ENCODE measurements at places on chromosomes 1 and 21. TPM values are rescaled to one million over a fixed set of nuclear protein-coding genes. Genes with fewer than 3 reads are reported as not detected.

Gene ETNK2
- 1.4 TPM for polyA plus RNA-seq

Gene NBPF6
- 0.09 TPM for polyA plus RNA-seq

Gene C1orf21
- polyA plus RNA-seq, result 36.5 TPM

Gene SELENON
- polyA plus RNA-seq, result 5.1 TPM

Gene SIM2
- polyA plus RNA-seq, result not detected

Gene MIB2
- polyA plus RNA-seq, result 178 TPM

Gene BATF3
- 3.6 TPM for polyA plus RNA-seq

Gene RHD
- polyA plus RNA-seq, result not detected

Gene CADM3
- polyA plus RNA-seq, result 0.65 TPM

Gene ATP1A4
- polyA plus RNA-seq, result 0.12 TPM

Gene CNIH3
- polyA plus RNA-seq, result 0.70 TPM

Gene TAS1R1
- polyA plus RNA-seq, result 0.27 TPM

Gene CFHR1
- not detected for polyA plus RNA-seq

Gene TEDDM1
- not detected for polyA plus RNA-seq

Gene TCHHL1
- polyA plus RNA-seq, result not detected

Gene LCE1E
- not detected for polyA plus RNA-seq

Gene SFN
- 137 TPM for polyA plus RNA-seq

Gene FAM151A
- 22.0 TPM for polyA plus RNA-seq

Gene IQGAP3
- polyA plus RNA-seq, result 0.89 TPM

Gene TMEM82
- 27.0 TPM for polyA plus RNA-seq

Gene SAMD11
- 4.9 TPM for polyA plus RNA-seq

Gene CLCA4
- not detected for polyA plus RNA-seq

Gene GPR161
- polyA plus RNA-seq, result 4.1 TPM

Gene CDC42
- polyA plus RNA-seq, result 175 TPM

Gene RIPPLY3
- 0.07 TPM for polyA plus RNA-seq

Gene B3GALT5
- 7.6 TPM for polyA plus RNA-seq

Gene CDC42BPA
- polyA plus RNA-seq, result 10.8 TPM

Gene MIXL1
- polyA plus RNA-seq, result 0.15 TPM

Gene CHI3L1
- 1.6 TPM for polyA plus RNA-seq

Gene XPR1
- polyA plus RNA-seq, result 5.1 TPM

Gene LMOD1
- polyA plus RNA-seq, result 39.6 TPM

Gene INAVA
- 192 TPM for polyA plus RNA-seq

Gene CLIC6
- 0.22 TPM for polyA plus RNA-seq

Gene CFHR4
- not detected for polyA plus RNA-seq
